ENCODE measurements at places on chromosomes 5 and 9. TPM values are rescaled to one million over a fixed set of nuclear protein-coding genes. Genes with fewer than 3 reads are reported as not detected.
A peak's percentile ranks its signal among the peaks of the same experiment; 100 is the strongest.

The SHISAL2B gene
- not detected for total RNA-seq

The PSAT1 gene
- 42.8 TPM for total RNA-seq

GRCh38 chr9:23824830-23825591 is 1.0 kb downstream of the ELAVL2 start:
- DNase-seq: peak; percentile 50

DNA sequence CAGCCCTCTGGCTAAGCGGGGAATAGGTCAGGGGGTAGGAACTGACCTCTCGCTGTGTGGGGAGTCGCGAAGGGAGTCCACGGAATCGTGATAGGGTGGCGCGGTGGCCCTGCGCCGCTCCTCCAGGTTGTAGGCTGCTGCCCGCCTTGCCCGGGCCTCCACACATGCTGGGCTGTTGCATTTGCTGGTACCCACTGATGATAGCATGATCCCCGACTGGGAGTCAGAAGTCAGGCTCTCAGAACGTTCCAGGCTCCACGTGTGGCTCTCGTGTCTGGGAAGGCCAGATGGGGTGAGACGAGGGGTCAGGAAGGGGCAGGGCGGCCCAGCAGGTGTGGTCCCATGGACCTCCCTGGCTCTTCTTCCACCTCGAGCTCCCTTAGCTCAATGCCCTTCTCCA is 56.0 kb downstream of the PSD2 start:
- DNase-seq: no peak

- DNase-seq: no peak
These were observed 20.5 kb upstream of the FGFR4 start for GRCh38 chr5:177066224-177066623.

- DNase-seq: no peak
These were observed 128.2 kb upstream of the MYO10 start for GRCh38 chr5:17064241-17064640.

All from cerebellum (tissue), 4 donors.